Left renal pelvis (tissue), 4 donors: ENCODE measurements at places on chromosomes 1 and 21.

DNA sequence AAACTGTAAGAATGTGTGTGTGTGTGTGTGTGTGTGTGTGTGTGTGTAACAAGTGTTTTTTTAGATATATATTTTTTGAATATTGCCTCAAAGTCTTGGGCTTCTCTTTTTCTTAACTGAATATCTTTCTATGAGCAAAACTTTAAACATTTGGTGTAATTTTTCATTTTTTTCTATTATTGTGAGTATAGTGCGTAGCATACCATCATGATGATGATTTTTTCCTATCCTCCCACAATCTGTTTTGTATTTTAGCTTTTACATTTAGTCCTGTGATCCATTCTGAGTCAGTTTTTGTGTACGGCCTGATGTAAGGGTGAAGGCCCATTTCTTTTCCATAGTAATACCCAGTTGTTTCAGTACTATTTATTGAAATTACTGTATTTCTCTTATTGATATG lies 680.6 kb downstream of the TTLL7 start:
- DNase-seq, result no peak

GRCh38 chr1:234745844-234746797 lies 136.1 kb upstream of the IRF2BP2 start:
- DNase-seq, result no peak

GRCh38 chr1:208272713-208273112 lies 28.5 kb upstream of the PLXNA2 start:
- no peak for DNase-seq

- no peak for DNase-seq
Measured at GRCh38 chr1:30335389-30335996, 387.9 kb downstream of the MATN1 start.

GRCh38 chr21:26836528-26836927 lies 8.7 kb downstream of the ADAMTS1 start:
- DNase-seq, result no peak

DNA sequence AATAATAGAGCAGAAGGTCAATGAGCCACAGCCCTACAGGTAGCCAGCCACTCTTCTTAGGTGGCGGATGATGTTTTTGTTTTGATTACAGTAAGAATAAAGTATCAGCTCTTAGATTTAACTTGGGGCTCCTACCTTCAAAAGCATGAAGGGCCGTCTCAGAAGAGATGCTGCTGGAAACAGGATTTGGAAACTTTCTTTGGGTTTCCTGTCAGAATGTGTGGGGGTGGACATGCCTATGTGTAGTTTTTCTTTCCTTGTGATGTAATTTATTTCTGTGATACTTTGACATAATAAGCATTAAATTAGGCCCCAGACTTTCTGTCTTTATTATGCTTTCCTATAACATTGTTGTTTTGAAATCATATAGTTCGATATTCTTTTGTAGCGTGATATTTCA lies 1.5 kb downstream of the RAP1A start:
- DNase-seq, result no peak

- no peak for DNase-seq
Measured at GRCh38 chr1:44705938-44706337, 25.0 kb downstream of the RNU5D-1 start.

DNA sequence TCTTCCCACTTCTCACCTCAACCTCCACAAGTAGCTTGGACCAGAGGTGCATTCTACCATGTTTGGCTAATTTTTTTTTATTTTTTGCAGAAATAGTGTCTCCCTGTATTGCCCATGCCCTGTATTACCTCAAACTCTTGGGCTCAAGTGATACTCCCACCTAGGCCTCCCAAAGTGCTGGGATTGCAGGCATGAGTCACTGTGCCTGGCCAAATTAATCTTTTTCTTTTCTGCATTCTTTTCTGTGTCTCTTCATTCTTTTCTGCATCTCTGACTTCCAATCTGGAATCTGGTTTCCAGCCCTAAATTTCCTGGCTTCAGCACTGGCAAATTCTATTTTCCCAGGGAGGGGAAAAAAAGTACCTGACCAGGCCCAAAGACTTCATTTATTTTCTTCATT lies 31.2 kb upstream of the TACSTD2 start:
- DNase-seq, result no peak

DNA sequence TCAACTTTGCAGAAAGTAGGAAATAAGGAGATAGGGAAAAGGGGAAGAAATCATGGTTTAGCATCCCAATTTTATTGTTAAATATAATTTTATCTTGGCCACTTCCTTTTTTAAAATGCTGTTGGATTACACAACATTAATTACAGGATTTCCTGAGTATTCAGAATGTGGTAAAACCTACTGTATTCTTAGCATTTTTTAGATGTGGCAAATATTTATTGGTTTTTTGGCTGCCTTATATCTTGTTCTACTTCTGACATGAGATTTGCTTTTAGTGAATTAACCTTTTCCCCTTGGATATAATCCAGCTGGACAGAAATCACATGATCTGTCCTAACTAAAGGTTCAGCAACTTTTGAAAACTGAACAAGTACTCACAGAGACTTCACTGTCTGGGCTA lies 104.9 kb downstream of the PTGS2 start:
- DNase-seq, result no peak

- DNase-seq, result no peak
Measured at GRCh38 chr1:190373705-190374336, 103.8 kb downstream of the BRINP3 start.

DNA sequence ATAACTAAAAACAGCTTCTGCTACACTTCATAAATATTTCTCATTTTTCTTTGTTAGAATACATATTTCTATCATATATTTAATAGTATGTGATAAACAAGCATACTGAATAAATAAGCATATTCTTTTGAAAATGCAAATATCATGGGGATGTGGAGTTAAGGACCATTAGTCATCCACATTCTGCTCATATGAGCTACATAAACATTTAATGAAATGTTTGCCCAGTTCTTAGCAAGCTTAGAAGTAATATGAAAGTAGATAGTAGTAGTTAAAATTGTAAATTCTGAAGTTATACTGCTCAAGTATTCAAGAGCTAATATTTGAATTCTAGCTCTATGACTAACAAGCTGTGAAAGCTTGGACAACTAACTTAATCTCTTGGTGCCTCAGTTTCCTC lies 10.1 kb upstream of the GORAB start:
- DNase-seq, result no peak

DNA sequence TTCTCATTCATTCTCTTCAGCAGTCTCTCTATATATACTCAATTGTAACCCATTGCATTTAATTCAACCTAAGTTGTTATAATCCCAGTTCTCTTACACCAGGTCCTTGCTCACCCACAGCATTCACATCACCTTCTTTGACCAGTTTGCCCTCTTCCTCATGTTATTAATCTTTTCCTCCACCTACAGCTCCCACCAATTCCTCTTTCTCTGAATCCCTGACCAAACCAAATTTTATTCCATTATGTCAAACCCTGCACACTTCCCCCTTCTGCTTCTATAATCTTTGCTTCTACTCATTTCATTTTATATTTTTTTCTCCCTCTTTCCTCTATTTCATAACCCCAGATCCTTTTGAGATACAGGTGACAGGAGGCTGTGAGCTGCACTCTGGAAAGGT lies 1.4 kb downstream of the CD1A start:
- no peak for DNase-seq

- no peak for DNase-seq
Measured at GRCh38 chr1:234616644-234617043, 6.7 kb upstream of the IRF2BP2 start.

GRCh38 chr1:147238053-147238902 lies 4.2 kb upstream of the CHD1L start:
- no peak for DNase-seq
